Stimulated activated CD4-positive, alpha-beta T cell treated with anti-CD3 and anti-CD28 coated beads, TNF-alpha, amount 100 ng/mL, for 1 hour (primary cell): ENCODE measurements at places on chromosomes 4 and X.
A peak's percentile ranks its signal among the peaks of the same experiment; 100 is the strongest.

DNA sequence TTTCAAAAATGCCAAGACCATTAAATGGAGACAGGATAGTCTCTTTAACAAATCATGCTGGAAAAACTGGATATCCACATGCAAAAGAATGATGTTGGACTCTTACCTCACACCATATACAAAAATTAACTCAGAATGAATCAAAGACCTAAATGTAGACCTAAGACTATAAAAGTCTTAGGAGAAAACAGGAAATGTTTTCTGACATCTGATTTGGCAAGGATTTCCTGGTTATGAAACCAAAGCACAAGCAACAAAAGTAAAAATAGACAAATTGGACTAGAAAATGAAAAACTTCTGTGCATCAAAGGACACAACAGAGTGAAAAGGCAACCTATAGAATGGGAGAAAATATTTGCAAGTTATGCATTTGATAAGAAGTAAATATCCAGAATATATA is 37.6 kb downstream of the ARFIP1 start:
- DNase-seq: no peak

DNA sequence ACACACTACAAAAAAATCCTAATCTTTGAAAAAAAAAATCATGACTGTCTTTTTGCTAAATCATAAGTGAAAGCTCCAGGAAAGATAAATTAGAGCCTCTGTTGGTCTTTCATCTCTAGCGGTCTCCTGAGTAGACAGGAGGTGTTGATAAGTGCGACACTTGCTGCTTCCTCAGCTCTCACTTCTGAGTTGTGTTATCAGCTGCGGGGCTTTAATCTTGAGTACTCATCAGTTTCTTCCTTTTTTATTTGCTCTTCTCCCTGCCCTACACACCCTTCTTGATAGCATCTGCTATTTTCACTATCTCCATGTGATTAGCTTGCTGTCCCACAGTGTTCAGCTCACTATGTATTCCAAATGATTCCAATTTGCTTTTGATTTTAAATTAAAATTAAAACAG is 1449.2 kb downstream of the C4orf33 start:
- no peak for DNase-seq

GRCh38 chrX:108020631-108021030 is 24.2 kb upstream of the VSIG1 start:
- no peak for DNase-seq

DNA sequence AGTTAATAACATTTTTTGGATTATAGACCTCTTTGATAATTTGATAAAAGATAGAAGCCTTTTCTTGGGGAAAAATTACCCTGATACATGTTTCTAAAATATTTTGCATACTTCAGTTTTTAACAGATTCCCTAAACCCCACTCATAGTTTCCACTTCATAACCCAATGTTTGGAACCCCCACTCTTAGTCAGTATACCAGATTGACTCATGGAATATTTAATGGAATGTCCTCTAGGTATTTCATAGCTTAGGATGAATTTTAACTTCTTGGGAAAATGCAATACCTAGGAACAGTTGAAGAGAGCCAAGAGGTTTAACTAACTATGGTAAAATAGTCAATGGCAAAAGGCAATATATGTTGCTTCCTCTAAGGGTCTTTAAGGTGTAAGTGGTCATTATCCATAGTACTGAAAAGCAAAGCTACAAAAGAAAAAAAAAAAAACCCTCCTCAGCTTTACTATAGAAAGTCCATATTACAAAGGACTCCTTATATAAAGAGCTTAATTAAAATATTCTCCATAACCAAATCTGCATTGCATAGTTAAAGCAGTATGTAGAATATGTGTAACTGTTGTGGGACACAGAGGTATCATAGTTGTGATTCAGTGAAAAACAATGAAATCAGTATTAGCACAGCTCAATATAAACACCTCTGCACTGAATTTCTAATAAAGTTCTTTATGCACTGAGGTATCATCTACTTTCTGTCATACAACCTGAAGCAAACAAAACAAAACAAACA is 159.9 kb downstream of the PCDH7 start:
- no peak for DNase-seq

GRCh38 chr4:143341186-143341755 is 4.6 kb downstream of the GAB1 start:
- no peak for DNase-seq

DNA sequence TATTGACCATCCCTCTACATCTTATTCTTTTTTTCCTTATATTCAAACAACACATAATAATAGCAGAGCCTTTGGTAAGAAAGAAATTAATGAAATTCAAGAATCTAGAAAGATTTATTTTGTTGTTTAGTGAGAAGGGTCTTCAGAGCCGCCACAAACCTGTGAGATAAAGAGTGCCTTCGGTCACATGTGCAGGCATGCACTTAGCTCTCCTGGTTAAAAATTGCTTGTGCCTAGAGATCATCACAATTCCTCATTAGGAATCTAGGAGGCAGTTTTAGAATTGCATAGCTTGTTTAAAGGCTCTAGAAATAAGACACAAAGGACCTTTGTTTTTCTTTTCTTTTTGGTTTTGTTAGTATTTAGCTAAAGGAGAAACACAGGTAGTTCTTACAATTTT is 1948.4 kb upstream of the IGFBP7 start:
- DNase-seq: no peak

GRCh38 chr4:102717448-102718092 is 43.2 kb downstream of the MANBA start:
- no peak for DNase-seq

DNA sequence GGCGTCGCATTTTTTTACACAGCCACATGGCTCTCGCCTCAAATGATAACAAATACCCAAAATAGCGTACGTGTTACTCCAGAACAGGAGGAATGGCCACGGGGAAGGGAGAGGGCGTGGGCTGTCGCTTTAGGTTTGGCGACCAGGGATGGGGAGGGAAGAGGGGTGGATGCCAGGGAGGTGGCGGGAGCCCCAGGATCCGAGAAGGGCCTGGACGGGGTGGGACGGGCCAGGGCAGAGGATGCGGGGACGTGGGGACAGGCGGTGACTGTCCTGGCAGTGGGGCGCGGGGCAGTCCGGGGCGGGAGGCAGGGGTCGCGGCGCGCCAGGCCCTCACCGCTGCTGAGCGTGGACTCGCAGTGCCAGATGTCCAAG is 631 bp downstream of the TMEM47 start:
- DNase-seq: no peak

DNA sequence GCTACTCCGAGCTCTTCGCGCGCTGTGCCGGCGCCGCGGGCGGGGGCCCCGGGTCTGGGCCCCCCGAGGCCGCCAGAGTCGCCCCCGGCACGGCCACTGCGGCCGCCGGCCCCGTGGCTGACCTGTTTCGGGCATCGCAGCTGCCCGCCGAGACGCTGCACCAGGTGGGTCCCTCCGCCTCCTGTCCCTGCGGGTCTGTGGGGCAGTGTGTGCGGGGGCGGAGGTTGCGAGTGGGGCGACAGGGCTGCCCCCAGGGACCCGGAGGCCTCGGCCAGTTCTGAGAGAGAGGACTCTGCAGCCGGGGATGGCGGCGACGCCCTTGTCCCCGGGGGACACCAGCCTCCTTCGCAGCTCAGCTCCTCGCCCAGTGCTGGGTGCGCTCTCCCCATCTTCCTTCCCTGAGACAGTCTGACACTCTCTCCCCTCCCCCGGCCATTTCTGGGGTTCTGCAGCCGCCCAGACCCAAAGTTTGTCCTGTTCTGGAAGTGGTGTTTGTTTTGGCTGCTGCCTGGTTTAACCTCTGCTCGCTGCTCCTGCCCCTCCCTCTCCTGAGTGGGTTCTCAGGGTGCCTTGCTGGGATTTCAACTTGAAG is 609 bp downstream of the REPS2 start:
- no peak for DNase-seq

GRCh38 chr4:88803600-88804096 is 106.0 kb upstream of the NAP1L5 start:
- DNase-seq: no peak

DNA sequence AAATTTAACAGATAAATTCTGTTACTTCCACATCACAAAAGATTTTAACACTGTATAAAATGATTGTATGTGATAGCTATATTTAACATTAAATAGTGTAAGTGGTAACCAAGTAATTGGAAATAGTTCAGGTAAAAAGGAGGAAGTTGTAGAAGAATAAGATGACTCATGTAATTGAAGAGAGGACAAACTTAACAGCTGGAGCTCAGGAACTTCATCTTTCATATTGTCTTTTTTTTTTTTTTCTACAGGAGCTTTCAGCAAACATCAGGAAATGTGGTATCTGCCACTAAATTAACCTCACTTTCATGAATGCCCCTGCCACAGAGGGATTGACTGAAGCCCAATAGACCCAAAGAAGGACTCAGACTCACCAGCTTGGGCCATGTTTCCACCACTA is 188.4 kb upstream of the VEGFC start:
- no peak for DNase-seq

DNA sequence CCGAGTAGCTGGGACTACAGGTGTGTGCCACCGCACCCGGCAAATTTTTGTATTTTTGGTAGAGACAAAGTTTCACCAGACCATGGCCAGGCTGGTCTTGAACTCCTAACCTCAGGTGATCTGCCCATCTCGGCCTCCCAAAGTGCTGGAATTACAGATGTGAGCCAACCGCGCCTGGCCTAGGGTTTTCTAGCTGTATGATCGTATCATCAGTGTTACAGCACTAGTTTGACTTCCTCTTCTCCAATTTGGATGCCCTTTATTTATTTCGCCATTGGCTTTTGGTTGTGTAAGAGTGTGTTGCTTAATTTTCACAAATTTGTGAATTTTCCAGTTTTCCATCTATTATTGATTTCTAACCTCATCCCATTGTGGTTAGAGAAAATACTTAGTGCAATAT is 5.2 kb downstream of the TKTL1 start:
- no peak for DNase-seq

DNA sequence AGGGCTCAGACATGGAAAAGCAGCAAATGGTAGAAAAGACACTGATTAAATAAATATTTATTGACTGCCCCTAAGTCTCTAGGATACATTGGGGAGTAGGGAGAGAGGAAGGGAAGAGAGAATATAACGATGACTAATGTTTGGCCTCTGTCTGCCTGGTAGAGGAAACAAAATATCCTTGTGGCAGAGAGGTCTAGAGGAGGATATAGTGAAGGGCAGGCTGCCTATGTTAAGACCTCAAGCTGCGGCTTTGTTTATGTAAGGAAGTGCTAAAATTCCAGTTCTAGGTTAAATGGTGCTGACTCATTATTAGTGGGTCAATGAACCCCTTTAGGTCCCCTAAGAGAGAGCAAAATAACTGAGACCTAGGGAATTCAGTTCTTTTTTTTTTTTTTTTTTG is 427.3 kb upstream of the FTHL17 start:
- DNase-seq: no peak

DNA sequence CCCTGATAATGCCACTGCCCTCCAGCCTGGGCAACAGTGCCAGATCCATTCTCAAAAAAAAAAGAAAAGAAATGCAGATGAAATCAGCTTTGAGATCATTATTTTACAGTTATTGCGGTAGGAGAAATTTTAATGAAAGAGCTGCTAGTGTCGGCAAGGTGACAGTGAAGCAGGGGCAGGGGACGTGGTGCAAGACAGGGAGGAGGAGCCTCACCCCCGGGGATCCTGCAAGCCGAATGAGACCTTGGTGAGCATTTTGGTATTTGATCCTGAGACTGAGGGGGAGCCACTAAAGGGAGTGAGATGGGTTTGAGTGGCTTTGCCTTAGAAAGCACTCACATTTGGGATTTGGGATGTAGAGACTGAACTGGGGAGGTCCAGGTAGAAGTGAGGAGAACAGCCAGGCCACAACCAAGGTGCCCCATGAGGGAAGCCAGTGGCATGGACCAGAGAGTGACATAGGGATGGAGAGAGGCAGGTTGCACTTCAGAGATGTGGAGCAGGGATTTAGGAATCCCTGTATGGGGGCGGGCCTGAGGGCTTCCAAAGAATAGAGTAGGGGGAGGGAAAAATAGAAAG is 23.6 kb downstream of the RBM10 start:
- no peak for DNase-seq

DNA sequence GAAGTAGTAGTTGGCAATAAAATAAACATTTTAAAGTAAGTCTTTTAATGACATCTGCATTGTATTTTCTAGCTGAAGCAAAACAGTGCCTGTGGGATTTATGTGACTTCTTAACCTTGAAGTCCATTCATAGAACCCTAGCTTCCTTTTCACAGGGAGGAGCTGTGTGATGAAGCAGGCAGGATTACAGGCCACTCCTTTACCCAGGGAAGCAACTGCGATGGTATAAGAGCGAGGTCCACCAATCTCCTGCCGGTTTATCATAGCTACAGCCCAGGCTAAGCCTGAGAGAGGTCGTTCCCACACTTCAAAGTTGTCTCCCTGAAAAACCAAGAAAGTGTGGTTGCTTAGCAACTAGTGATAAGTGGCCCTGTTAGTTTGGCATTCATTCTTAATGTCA is 7.0 kb downstream of the RPL36A start:
- DNase-seq: no peak

GRCh38 chr4:100356172-100356571 is 161.7 kb downstream of the EMCN start:
- DNase-seq: no peak

DNA sequence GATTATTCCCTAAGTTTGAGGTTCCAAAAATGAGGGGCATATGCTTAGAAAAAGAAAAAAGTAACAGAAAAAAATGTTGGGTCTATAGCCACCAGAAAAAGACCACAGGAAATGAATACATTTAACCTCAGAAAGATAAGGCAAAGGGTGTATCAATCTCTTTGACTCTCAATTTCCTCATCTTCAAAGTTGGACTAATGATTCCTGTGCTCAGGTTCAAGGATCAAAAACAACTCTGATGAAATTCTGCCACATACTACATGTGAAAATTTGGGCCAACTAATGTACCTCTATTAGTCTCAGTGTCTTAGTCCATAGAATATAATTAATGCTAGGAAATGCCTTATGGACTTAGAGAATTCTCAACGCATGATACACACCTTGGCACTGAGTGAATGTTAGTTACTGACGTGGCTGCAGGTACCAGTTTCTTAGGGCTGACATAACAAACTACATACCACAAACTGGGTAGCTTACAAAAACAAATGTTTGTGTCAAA is 257.7 kb downstream of the ANKRD50 start:
- no peak for DNase-seq

DNA sequence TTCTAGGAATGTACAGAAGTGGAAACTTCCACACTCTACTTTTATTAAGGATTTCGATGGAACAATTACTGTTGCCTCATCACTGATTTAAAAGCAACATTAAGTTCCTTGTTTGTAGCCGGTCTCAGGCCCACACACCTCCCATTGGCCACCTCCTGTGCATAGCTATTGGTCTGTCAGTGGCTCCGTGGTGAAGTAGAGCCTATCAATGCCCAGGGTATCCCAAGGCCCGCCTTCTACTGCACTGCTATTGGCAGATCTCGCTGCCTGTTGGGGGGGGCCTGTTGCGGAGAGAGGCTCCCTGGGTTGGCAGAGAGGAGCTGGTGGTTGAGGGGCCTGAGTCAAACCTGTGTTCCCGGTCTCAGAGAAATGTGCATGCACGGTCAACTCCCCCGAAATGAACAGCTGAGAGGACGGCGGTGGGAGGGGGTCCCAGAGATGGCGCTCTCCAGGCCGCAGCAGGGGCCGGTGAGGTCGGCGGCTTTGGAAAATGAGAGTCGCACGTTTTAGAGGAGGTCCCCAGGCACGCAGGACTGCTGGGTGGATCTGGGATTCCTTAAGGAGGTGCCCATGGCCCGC is 4.9 kb upstream of the ARAF start:
- DNase-seq: peak; percentile 54

DNA sequence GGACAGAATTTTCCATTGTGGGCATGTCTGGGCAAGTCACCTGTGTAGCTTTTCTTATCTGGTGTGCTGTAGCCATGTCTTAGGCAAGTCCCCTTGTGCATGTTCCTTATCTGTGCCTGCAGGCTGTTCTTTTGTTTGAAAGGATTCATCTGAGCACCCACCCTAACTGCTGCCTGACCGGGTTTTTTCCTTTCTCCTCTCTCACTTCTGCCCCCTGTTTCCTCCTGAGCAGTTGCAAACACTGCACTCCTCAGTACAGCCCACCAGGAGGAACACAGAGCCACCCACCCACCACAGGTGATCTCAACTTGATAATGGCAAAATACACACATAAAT is 29.2 kb upstream of the IL9R start:
- no peak for DNase-seq
